Renal cortex interstitium (tissue), 15 donors: ENCODE measurements at places on chromosomes 3 and 15.

DNA sequence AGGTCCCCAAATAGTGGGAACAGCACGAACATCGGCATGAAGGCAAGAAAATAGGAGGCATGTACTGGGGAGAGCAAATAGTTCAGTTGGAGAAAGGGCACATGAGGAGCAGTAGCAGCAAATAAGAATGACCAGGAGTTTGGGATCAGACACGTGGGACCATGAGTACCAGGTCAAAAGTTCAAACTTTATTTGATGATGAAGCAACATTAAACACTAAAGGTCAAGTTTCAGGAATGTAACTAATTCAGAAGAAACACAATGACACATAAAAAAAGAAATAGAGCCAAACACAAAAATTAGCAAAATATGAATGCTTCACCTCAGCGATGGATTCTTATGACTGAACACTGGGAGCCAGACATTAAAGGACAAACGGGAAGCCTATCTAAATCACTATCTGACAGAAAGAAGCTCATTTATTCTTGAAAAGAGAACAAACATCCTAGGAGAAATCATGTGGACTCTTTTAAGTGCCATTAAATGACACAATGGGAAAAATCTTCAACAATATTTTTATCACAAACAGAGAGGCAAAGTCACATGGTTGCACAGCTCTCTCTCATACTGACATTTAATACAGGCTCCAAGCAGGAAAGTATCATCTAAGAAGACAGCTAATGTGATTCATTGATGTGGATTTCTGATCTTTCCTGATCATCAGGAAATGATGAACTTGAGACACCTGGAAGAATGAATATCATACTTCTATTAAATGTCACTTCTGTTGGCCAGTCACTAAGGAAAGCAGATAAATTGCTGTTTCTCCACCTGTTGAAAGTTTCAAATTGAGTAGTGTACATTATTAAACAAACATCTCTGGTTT, 216.9 kb upstream of the THBS1 start:
- no peak for DNase-seq

DNA sequence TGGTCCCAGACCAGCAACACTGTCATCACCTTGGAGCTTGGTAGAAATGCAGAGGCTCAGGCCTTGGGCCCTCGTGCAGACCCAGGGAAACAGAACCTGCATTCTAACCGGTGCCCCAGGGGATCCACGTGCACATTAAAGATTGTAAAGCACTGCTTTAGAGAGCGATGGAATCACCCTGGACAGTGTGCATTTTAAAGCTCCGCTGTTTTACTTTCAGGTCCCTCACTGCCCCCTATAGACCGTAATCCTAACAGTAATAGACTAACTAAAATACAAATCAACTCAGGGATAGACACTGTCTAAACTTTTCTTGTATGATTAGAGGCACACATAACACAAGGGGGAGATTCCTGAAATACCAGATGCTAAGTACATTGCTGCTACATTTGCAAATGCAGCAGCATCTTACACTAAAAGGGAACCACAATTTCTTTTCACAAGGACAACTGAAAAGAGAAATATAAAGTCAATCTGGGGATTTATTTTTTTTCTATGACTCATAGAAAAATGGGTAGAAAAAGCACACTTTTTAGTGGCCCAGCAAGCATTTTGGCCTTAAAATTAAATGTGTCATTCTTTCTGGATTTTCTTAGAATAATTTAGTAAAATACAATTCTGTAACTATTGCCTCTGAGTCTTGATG, 10.5 kb upstream of the SH3GL3 start:
- no peak for DNase-seq

DNA sequence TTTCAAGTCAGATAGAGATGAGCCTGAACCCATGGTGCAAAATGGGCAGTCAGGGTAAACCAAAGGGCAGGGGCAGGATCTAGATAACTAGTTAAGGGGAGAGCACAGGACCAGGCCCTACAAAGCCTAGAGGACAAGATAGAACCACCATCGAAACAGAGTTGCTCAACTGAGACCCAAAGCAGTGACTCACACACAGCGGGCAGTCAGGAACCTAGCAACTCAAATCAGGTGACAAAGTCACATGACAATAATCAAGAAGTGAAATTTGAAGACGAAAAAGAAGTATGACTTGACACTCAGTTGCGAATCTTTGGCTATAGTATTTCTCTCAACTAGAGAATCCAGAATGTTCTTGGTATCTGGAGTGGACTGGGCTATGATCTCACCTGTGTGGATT, 136.0 kb upstream of the PTPRG start:
- DNase-seq: no peak

DNA sequence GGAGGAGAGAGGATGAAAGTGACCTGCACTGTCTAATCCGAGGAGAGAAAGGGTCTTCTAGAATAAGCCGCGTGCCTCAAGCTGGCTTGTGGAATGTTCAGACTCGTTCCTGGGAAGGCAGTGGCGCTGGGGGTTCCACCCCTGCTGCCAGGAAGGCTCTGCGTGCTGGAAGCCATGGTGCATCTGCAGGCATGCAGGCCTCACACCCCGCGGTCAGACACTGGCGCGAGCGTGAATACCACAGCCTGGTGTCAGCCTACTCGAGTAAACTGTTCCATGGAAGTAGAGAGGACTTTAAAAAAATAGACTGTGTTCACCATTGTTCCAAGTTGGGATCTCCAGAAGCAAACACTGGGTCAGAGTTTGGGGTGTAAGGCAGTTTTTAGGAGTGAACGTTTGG, 25.9 kb upstream of the GABRG3 start:
- no peak for DNase-seq

GRCh38 chr3:36149447-36149865, 230.8 kb upstream of the STAC start:
- no peak for DNase-seq

- no peak for DNase-seq
Measured at GRCh38 chr3:127133971-127134370, 59.0 kb upstream of the PRR23E start.

DNA sequence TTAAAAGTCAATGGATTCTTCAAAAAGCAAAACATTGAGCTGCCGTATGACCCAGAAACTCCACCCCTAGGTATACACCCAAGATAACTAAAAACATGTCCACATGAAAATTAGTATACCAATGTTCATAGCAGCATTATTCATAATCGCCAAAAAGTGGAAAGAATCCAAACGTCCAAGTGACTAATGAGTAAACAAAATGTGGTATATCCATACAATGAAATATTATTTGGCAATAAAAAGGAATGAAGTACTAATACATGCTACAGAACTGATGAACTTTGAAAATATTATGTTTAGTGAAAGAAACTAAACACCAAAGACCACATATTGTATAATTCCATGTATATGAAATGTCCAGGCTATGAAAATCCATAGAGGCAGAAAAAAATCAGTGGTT, 77.9 kb downstream of the THBS1 start:
- DNase-seq: no peak

DNA sequence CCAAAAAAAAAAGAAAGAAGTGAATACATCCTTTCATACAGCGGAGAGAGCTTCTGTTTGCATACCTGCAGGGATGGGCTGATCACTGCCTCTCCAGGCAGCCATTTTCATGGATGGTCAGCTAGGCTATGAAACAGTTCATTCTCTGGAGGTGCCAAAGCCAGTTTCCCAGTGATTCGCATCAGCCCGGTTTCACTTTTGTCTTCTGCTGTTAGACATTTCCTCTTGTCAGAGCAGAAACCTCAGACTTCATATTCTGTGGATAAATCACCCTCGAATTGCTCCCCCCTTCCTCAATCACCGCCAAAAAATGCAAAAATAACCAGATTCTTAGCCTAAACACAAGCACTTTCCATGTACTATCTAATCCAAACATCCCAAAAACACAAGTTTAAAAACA, 225.6 kb downstream of the ADAMTS9 start:
- no peak for DNase-seq

DNA sequence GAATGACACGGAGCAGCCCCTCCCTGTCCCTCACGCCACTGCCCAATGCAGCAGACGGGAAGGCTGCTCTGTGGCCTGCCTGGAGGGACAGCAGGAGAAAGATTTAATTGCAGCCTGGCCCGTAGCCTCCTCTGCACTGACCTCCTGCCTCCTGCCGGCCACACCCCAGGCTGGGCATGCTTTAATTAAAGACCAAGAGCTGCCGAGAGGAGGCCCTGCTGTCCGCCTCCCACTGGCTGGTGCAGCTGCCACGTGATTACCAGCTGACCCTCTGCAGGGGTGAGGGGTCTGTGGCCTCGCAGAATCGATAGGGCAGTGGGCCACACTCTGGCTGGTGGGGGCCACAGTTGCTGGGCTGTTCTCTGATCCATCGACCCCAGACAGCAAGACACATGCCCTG, 100.2 kb upstream of the PRR23E start:
- no peak for DNase-seq

DNA sequence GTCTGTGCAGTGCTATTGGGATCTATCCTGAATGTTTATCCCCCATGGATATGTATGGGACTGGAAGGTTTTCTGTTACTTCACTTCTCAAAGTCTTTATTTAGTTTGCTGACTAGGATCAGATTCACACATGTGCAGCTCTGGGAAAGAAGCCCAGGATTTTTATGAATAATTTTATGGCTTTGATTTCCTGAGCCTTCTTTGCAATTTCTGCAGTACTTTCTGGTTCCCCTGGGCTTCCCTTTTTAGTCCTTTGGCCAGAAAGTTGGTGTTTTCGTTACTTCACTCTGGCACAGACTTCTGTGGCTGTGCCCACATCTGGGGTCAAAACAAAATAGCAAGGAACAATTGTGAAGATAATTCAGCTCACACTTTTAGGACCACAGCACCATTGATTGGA, 721.0 kb downstream of the OTOL1 start:
- no peak for DNase-seq

- no peak for DNase-seq
Measured at GRCh38 chr3:147189016-147189415, 217.3 kb downstream of the ZIC4 start.

- no peak for DNase-seq
Measured at GRCh38 chr3:53324105-53324504, 23.2 kb downstream of the DCP1A start.

GRCh38 chr15:32802286-32802936, 84.6 kb downstream of the GREM1 start:
- DNase-seq: no peak

DNA sequence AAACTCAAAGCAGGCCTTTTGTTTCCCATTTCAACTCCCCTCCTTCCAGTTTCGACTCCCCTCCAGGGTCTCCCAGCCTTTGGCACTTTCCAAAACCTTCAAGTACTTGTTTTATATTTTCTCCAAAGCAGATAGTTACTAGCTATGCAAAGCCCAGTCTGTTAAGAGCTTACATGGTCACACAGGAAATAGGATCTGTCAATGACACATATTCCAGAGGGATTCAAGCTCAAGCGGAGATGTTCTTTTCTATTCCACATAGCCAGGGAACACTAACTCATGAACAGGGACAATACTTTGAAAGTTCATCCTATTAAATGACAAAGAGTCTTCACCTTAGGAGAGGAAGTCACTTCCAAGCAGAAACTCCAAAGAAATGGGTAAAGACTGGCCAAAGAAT, 18.6 kb downstream of the SUCLG2 start:
- DNase-seq: no peak

GRCh38 chr3:2853651-2854050, 256.5 kb downstream of the IL5RA start:
- DNase-seq: no peak

DNA sequence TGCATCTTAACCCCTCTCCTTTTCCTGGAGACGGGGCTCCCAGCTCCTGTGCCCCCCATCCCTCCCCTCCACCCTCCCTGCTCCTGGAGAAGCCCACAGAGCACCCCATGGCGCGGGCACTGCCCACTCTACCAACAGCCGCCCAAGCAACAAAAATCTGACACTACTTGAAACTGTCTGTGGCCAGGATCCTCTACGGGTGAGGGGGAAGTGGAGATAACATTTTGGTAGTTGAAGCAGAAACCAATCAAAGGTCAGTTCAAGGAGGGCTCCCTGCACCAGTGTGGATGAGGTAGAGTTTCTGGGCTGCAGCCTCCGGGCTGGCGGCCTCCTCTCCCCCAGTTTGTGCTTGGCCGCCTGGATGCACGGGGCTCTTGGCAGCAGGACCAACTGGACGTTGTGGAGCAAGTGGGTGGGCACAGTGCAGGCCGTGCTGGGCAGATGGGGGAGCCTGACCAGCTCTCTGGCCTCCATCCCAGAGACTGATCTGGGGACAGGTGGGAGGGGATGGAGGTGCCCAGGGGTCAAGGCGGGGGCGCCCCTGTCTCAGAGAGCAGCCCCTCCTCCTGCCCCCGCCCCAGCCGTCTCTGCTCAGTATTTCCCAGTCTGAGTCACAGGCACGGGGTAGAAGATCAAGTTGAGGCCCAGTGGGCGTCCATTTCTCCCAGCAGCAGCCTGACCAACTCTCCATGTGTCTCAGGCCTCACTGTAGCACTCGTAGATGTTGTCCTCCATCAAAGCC, 12.8 kb downstream of the H1-8 start:
- no peak for DNase-seq

DNA sequence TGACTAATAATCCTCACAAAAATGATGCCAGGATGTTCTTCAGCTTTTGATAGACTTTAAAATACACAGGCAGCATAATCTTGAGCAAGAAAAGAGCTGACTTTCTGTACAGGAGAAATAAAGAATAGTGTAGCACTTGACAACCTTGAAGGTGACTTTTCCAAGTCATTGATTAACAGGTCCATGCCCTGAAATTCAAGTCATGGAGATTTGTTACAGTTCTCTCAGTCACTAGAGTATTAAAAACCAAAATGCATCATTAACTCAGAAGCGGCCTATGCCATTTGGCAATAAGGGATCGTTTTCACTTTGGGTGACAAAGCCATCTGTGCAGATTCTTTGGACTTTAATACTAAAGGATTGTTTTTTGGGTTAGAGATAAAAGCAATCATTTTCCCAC, 692.7 kb upstream of the SGO1 start:
- DNase-seq: no peak

- DNase-seq: no peak
Measured at GRCh38 chr15:65470866-65471265, 46.6 kb downstream of the DPP8 start.

GRCh38 chr3:111594205-111594604, 941 bp downstream of the ZBED2 start:
- no peak for DNase-seq

DNA sequence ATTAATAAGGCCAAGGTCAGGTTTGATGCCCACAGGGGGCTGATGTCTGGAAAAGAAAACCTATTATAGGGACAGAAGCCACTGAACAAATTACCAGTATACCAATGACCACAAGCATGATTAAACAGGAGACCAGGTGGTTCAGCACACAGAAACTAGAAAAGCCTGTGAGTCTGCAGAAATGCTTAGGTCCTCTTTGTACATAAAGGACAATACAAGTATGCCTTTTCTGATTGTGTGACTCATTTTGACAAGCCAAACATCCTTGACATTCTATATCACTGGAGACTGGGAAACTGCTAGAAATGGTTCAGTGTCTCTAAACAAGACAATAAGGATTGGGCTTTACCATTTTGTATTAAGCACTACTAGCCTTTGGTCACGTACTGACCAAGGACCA, 113.2 kb upstream of the MYO5C start:
- DNase-seq: no peak
